ENCODE measurements at places on chromosomes 1 and 21. TPM values are rescaled to one million over a fixed set of nuclear protein-coding genes. Genes with fewer than 3 reads are reported as not detected.

The ARID1A gene
- total RNA-seq = 135 TPM

The SLAMF9 gene
- total RNA-seq = not detected

- DNase-seq = no peak
- no peaks in the 10 kb centered on the region for H3K27me3 ChIP-seq
- no peaks in the 10 kb centered on the region for H3K36me3 ChIP-seq
- no peaks in the 10 kb centered on the region for H3K4me1 ChIP-seq
These were observed 60.5 kb upstream of the HP1BP3 start for GRCh38 chr1:20847611-20848080.

DNA sequence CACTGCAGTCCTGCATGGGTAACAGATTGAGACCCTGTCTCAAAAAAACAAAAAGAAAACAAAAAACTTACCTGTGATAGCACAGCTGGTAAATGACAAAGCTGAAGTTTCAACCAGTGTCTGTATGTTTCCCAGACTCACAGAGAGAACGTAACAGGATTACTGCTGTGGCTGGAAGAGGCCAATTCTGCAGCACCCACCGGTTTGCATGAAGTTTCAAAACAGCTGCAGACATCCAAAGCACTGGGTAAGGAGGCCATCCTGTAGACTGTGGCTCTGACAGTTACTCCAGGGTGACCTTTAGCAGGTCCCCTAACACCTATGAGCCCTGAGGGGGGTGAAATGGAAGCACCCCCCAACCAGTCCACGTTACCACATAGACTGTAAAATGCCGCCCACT, 7.5 kb downstream of the ID3 start:
- H3K27ac ChIP-seq = no peak overlapping the region
- H3K36me3 ChIP-seq = no peaks in the 10 kb centered on the region
- no peaks in the 10 kb centered on the region for H3K27me3 ChIP-seq
- no peak overlapping the region for H3K4me3 ChIP-seq
- DNase-seq = no peak

DNA sequence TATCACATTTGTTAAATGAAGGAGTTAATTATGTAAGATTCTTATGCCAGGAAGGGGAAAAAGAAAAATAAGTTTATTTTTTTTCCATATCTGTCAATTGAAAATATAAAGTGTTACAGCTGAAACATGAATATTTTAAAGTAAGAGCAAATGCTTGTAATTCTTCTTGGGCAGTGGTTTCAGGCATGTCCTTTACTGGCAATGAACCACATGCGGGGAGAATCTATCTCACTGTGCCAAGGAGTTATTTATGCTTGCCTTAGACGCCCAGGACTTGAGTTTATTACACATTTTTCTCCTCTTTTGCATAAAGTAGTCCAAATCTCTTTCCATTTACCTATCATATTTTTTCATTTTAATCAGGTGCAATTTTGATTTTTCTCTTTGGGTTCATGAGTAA, 207.8 kb upstream of the NRIP1 start:
- H3K27me3 ChIP-seq = peaks cover 4% of the 10 kb centered on the region
- H3K36me3 ChIP-seq = no peaks in the 10 kb centered on the region
- H3K4me1 ChIP-seq = no peaks in the 10 kb centered on the region
- no peak for DNase-seq

Measured in naive thymus-derived CD4-positive, alpha-beta T cell (primary cell).